ENCODE measurements at places on chromosomes 2 and 18.

DNA sequence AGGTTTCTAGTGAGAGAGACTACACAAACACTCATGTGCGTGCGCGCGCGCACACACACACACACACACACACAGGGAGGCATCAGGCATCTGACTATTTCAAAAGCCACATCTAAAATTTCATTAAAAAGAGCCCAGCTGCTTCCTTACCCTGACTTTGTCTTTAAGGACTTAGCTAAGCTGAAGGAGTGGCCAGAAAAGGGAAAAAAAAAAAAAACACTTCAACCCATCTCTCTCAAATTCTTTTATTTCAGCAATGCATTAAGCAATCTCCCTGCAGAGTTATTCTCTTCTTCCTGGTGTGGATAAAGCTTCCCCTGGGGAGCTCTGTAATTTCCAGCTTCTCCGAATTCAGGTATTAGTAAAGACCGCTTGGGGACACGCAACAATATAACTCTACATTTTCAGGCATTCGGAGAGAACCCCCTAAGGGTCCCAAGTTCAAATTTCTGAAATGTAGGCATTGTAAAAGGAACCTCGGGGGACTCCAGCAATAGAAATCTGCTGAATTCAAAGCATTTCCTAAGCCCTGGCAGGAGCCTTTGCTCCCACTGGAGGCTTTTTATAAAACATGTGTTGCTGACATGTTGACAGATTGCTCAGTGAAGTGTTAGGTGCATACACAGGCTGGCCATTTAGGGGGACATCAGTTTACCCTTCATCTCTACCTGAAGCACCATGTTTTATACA lies 67.0 kb downstream of the ZNF521 start:
- no peak for DNase-seq

DNA sequence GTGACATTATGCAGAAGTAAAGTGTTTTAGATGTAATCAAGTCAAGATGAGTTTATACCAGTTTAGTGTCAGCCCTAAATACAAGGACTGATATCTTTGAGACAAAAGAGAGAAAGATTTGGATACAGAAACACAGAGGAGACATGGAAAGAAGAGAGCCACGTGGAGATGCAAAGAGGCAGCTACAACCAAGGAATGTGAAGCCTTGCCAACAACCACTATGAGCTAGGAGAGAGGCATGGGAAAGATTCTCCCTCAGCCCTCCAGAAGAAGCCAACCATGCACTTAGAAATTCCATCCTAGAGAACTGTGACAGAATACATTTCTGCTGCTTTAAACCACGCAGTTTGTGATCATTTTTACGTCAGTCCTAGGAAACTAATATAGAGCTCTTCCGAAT lies 217.2 kb downstream of the DOK6 start:
- no peak for DNase-seq

- no peak for DNase-seq
Measured at GRCh38 chr2:191618046-191618780, 59.7 kb upstream of the NABP1 start.

GRCh38 chr2:232486558-232487384 lies 863 bp downstream of the ECEL1 start:
- no peak for DNase-seq

- no peak for DNase-seq
Measured at GRCh38 chr18:8177330-8178016, 431.8 kb upstream of the RAB12 start.
